Activated CD8-positive, alpha-beta memory T cell treated with anti-CD3 and anti-CD28 coated beads for 4 hours (primary cell): ENCODE measurements at places on chromosomes 12 and 14.

DNA sequence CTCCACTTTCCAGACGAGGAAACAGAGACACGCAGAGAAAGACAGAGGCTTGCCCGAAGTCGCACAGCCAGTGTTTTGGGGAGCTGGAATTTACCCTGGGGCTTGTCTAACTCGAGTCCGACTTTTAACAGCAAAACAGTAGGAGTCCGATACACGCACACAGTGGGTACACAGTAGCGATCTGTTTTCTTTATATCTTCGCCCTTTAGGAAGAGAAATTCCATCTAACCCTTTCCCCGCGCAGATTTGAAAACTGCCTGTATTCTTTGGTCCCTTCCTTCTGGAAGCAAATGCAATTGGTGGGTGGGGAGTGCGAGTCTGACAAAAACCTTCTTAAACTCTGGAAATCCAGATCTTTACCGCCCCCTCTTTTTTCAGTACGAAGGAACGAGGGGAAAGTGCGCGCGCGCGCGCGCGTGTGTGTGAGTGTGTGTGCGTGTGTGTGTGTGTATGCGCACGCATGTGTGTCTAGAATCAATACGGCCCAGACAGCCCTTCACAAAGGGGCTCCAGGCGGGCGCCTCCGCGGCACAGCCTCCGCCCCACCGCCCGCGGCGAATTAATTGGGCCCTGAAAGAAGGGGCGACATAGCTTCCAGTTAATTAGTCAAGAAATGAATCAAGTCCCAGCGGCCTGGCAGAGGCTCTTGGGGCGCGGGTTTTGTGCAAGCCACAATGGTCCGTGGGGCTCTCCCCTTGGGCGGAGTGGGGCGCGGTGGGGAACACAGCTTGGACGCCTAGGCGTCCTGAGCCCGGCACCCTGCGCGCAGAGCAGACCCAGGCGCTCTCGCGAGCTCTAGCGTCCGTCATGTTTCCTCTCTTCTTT lies 14.0 kb upstream of the TBX3 start:
- DNase-seq, result no peak

GRCh38 chr12:54991991-54992375 lies 7.4 kb upstream of the TESPA1 start:
- no peak for DNase-seq

DNA sequence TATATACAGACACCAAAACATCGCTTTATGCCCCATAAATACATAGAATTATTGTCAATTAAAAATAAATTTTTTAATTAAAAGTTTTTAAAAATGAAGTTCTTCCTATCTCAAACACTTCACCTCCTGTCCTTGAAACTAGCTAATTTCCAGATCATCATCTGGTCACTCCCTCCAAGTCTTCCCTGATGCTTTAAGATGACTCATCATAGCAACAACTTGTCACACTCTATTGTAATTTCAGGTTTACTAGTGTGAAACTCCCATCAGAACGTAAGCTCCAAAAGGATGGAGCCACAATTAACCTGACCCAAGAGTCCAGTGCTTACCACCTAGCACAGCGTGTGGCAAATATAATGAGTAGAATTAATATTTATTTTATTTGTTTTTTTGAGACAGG lies 16.3 kb downstream of the GXYLT1 start:
- no peak for DNase-seq

GRCh38 chr14:79483477-79484388 lies 727.6 kb downstream of the DIO2 start:
- no peak for DNase-seq

- no peak for DNase-seq
Measured at GRCh38 chr12:27462151-27462694, 15.7 kb downstream of the SMCO2 start.

DNA sequence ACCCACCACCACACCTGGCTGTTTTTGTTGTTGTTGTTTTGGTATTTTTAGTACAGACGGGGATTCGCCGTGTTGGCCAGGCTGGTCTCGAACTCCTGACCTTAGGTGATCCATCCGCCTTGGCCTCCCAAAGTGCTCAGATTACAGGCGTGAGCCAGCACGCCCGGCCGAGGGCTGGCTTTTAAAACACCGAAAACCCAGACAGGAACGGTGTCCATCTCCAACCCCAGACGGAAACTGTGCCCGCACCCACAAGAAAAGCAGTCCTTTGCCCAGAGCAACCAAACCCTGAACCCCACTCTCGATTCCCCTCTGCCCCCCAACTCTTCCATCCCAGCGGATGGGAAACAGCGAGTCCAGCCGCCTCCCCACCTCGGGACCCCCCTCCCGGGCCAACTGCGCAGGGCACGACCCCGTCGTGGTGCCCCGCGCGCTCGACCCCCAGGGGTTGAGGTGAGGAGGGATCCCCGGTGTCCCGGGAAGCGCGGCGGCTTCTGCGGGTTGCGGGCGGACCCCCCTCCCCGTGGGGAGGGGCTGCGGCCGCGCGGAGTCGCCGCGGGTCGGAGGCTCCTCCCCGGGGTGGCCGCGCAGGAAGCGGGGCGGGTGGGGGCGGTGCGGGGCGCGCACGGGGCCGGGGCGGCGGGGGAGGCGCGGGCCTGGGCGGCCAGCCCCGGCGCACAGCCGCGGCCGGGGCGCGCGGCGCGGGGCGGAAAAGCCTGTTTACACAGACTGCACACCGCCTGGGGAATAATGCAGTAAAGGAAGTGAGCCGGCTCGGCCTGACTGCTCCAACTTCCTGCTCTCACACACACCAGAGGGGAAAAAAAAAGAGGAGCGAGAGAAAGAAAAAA lies at the start of gene ELK3:
Gene ELK3 (plus strand): TSS at position 651 of the 851 bp plus-strand sequence.
- no peak for DNase-seq
